Forelimb muscle (tissue), 1 donor: ENCODE measurements at places on chromosomes 4 and X.

DNA sequence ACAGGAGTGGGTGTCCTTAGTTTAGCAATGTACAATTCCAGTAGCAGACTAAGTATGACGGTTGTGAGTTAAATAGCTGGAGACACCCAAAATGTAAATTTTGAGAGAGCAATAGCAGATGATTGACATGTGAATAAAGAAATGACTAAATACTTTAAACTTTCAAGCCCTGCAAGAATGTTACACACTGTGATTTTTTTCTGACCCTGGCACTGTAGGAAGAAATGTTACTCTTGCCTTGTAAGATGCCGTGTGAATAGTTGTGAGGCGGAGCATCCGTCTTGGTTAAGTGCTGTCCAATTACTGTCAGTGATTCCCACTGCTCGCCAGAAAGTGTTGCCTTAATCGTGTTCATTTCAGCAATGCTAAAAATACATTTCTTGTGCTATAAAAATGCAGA lies 1248.1 kb downstream of the RAPGEF2 start:
- DNase-seq: no peak

DNA sequence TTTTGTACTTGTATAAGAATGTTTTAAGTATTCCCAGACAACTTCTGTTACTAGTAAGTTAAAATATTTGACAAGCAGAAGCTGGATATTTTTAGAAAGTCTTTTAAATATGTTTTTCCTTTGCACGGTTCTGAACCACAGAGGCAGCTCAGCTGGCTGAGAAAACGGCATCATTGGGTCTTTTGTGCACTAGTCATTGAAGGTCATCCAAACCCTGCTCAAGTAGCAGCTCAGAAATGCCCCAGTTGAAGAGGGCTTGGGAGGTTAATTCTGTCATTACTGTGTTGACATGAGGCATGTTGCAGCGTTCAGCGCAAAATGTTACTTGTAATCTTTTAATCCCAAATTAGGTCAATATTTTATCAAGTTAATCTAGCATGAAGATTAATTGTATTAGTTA lies 383.7 kb upstream of the FAM241A start:
- no peak for DNase-seq

DNA sequence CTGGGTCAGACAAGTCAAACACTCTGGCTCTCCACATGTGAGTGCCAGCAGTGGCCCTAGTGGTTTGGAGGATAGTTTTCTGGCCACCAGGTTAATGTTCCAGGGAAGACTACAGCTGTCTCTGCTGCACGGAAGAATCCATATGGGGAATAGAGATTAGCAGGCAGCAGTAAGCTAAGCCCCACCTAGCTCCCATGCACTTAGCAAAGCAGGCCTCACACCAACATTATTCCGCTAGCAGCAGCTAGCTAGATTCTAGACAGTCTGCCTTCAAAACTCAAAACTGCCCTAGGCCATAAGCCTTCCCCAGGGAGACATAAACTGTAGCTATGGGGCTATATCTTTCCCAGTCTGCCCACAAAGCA lies 203.4 kb downstream of the CHIC1 start:
- no peak for DNase-seq

GRCh38 chr4:41346306-41347061 lies 89.8 kb downstream of the UCHL1 start:
- no peak for DNase-seq

- DNase-seq: no peak
Measured at GRCh38 chrX:70774223-70774622, 134.3 kb downstream of the TEX11 start.

DNA sequence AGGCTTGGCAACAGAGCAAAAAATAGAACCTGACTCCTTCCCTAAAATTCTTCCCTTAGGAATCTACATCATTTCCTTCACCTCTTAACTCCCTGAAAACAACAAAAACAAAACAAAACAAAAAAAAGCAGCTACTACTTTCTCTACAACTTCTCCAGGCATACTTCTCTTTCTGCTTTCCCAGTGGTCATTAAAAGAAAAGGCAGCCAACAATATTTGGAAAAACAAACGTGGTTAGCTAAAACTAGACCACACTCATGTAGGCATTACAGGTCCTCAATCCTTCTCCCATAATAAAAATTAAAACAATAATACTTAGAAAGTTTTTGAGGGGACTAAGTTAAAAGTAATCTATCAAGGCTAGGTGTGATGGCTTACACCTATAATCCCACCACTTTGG lies 29.0 kb upstream of the SMIM14 start:
- DNase-seq: no peak

DNA sequence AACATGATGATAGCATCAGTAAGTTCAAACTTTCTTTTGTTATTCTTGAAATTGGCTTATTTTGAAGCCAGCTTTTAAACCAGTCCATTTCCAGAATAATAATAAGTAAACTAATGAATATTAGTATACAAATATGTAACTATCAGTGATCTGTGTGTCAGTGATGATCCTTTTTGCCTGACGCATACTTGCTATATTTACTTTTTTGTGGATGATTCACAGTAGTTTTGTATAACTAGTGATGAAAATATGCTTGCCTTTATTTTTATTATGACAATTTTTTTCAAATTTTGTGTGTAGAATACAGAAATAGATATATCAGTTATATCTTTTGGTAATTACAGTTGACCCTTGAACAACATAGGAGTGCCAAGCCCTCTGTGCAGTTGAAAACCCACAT lies 49.5 kb downstream of the USP53 start:
- no peak for DNase-seq

GRCh38 chr4:32689518-32689917 lies 1969.3 kb downstream of the PCDH7 start:
- DNase-seq: no peak

DNA sequence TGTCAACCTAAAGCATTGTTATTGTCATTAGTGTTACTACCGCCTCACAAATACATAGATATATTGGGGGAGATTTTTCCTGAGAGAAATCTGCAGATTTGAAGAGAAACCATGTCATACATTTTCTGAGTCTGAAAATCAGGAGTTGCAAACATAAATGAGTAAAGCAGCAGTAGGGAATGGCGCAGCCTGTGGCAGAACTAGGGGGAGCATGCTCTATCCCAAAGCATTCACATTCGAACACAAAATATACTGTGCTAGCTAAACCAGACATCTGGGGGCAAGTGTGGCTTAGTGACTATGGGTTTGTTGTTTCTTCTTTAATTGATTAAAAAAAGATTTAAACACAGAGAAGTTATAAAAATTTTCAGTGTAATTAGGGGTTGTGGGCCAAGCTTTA lies 83.2 kb downstream of the CPE start:
- no peak for DNase-seq

GRCh38 chr4:186258216-186258811 lies 7.7 kb upstream of the F11 start:
- DNase-seq: no peak

- no peak for DNase-seq
Measured at GRCh38 chr4:2792711-2793585, at the start of gene SH3BP2. TSS of gene SH3BP2 (plus strand) at chr4:2793085. CDS start at chr4:2820618, 27,533 bp downstream.

- no peak for DNase-seq
Measured at GRCh38 chrX:119187298-119187697, 48.8 kb upstream of the PGRMC1 start.

DNA sequence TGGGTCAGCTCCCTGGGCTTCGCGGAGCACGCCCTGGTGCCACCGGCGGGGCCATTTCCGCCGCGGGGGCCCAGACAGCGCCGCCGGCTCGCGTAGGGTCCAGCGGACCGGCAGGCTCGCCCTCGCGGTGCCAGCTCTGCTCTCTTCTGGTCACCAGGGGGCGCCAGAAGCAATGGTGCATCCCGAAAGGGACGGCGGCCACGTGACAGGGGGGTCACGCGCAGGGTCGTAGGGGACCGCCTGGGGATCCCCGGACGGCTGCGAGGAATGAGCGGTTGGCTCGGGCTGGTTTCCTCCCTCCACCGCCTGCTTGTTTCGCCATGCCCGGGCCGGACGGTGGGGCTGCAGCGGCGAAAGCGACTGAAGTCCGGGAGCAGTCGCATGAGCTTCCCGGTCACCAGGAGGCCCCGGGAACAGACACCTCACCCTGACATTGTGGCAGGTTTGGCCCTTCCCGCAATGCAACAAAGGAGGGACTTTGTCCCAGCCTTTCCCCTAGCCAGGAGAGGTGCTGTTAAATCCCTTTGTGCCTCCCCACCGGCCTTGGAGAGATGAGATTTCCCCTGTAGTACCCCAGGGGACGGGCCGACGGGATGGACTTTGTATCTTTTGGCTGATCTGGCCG lies 15.8 kb downstream of the ZCCHC12 start:
- DNase-seq: peak; percentile 11

DNA sequence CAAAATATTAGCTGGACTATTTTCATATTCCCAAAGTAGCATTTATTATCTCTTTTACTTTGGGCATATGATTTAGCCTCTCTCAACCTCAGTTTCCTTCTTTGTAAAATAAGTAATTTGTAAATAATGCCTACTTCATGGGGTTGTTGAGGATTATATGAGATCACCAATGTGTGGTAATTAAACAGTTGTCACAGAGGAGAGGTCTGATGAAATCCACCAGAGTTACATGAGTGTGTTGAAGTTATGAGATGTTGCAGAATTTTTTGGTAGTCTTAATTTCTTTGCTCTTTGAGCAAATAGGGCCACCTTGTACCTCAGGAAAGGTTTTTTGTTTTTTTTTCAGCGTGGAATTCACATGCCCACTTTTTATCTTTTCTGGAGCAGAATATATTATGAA lies 1.4 kb downstream of the COX7B start:
- no peak for DNase-seq

DNA sequence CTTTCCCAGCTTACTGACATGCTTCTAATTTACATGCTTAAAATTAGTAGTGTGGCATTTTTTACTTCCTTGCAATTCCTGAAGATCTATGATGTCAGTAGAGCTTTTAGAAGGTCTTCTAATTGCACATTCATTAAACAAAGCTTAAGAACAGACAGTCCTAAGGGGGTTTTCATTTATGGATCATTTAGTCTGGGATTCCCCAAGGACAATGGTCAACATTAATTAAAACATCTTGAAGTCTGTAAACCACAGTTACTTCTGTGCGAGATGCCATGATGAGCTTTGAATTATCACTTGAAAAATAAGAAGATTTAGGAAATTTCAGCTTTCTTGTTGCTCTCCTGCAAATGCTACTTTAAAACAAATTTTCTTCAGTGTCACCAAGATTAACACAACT lies 20.2 kb downstream of the ANXA3 start:
- no peak for DNase-seq

GRCh38 chr4:4541040-4541631 lies 712 bp downstream of the STX18 start:
- DNase-seq: no peak

DNA sequence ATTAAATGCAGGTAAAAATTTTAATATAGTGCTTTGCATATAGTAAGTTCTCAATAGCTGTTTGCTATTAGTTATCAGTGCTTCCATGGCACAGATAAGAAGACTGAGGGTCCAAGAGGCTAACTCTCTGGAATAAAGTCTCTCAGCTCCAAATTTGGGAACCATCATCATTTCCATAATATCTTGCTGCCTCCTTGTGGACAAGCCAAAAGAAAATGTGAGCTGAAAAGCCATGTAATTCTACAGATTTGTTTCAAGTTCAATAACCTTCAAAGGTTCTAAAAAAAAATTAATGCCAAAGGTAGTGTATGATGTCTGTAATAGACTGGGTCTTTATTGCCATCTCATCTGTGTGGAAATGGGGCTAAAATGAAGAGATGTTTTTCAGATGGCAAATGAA lies 136.9 kb upstream of the VCX start:
- no peak for DNase-seq
